ENCODE measurements at places on chromosomes 3 and 15.

DNA sequence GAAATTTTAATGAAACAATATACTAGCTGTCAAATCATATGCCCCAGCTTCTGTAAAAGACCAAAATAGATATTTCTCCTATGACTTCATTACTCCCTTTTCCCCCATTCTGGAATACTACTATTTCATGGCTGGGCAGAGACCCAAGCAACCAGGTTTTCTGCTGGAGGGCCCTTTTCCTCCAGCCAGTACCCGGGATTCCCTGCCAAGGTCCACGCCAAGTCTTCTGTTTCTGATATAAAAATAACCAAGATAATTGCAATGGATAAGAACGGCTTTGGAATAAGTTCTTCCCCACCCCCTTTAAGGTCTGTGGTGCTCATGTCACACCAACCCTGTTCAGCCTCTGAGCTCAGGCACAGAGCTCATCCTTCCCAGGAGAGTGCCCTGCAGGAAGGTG, 17.2 kb upstream of the NMNAT3 start:
- DNase-seq, result no peak

GRCh38 chr15:94417501-94418293, 186.3 kb downstream of the MCTP2 start:
- no peak for DNase-seq

DNA sequence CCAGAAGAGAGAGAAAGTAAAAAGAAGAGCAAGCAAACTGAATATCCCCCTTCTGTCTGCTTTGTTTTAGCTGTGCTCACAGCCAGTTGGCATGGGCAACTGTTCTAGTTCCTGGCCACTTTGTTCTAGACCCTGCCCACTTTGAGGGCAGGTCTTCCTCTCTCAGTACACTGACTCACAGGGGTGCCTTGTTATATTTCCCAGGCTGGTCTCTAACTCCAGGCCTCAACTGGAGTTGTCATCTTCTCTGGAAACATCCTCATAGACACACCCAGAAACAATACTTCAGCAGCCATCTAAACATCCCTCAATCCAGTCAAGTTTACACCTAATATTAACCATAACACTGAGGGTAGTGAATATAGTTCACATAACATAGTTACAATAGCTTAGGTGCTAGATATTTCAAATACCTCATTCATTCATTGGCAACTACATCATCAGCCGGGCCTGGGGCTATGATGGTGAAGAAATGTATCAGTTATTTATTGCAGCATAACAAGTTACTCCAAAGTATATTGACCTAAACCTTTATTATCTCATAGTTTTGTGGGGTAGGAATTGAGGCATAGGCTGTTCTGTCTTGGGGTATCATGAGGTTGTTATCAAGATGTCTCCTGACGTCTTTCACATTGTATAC, 106.0 kb downstream of the UBE2E2 start:
- no peak for DNase-seq

- DNase-seq, result no peak
These were observed 11.0 kb upstream of the PLXNA1 start for GRCh38 chr3:126971891-126972351.

DNA sequence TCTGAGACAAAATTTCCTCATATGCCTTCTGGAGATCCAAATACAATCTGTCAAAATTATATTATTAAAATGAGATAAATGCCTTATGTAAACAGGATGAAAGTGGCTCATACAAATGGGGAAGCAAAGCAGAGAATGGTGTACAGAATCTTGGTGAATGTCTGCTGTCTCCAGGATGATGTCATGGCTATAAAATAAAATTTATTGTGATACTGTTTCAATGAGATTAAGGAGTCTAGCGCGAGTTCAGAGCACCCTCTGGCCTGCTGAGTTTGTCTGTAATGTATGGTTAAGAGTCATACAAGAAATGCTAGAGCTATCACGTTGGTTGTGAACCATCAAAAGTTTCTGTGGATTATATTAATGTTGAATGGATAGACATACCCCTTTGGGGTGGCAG, 359.7 kb downstream of the EFHB start:
- DNase-seq, result no peak

GRCh38 chr15:85730001-85730820, 64.5 kb downstream of the KLHL25 start:
- DNase-seq, result peak; percentile 59

GRCh38 chr3:114878114-114878839, 268.8 kb downstream of the ZBTB20 start:
- no peak for DNase-seq

- DNase-seq, result no peak
These were observed 122.6 kb downstream of the CADM2 start for GRCh38 chr3:85081191-85081906.

- DNase-seq, result no peak
These were observed 3.8 kb downstream of the COMMD4 start for GRCh38 chr15:75339531-75340240.

DNA sequence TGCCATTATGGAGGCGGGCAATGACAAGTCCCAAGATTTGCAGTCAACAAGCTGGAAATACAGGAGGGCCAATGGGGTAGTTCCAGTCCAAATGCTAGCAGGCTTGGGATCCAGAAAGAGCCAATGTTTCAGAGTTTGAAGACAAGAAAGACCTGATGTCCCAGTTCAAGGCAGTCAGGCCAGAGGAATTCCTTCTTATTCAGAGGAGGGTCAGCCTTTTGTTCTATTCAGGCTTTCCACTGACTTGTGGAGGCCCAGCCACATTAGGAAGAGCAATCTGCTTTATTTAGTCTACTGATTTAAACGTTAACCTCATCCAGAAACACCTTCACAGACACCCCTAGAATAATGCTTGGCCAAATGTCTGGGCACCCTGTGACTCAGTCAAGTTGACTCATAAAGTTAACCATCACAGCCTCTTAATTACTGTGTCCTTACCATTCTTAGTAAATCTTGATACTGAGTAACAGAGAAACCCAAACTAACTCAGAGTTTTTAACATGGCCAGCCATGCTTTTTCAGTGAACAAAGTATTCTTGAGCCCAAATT, 50.9 kb upstream of the NPHP3 start:
- DNase-seq, result no peak

- no peak for DNase-seq
These were observed 7.5 kb downstream of the IQSEC1 start for GRCh38 chr3:13065727-13066126.

DNA sequence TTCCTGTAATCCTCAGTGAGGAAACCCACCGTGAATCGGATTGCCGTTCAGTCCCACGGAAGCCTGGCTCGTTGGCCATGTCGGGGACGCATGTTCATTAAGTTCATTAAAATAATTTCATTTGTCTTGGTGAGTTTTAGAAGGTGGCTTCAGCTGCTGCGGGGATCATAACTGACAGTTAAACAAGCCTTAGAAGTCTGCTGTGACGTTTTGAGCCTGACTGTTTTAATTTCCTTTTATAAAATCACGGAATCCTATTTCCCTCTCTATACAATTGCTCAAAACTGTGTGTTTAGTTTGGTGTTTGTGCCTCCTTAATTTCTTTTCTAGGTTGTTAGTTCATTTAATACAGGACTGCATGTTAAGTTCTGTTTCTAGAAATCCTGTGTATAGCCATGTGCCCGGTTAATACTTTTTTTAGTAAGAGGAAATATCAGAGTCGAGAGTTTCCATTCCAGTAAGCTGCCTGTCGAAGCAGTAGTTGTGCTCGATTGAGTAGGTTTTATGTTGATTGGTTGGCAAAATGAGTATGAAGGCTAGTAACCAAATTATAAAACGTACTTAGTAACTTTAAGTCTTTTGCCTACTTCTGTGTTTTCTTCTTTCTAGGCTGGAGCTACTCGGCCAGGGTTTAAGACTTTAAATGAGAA, 705 bp downstream of the NIPA2 start:
- DNase-seq, result no peak

- DNase-seq, result no peak
These were observed 981.4 kb downstream of the FHIT start for GRCh38 chr3:60269829-60270266.

- DNase-seq, result no peak
These were observed 185.7 kb upstream of the TBL1XR1 start for GRCh38 chr3:177382944-177383343.

- DNase-seq, result no peak
These were observed 196.4 kb downstream of the RORA start for GRCh38 chr15:61032600-61033286.

Data from left kidney (tissue), 8 donors.